ENCODE measurements at places on chromosomes 4 and X.
A peak's percentile ranks its signal among the peaks of the same experiment; 100 is the strongest.

- no peak for DNase-seq
Measured at GRCh38 chr4:105158837-105159236, 12.2 kb downstream of the TET2 start.

GRCh38 chrX:143800150-143800549 is 79.6 kb upstream of the SPANXN2 start:
- DNase-seq = no peak

DNA sequence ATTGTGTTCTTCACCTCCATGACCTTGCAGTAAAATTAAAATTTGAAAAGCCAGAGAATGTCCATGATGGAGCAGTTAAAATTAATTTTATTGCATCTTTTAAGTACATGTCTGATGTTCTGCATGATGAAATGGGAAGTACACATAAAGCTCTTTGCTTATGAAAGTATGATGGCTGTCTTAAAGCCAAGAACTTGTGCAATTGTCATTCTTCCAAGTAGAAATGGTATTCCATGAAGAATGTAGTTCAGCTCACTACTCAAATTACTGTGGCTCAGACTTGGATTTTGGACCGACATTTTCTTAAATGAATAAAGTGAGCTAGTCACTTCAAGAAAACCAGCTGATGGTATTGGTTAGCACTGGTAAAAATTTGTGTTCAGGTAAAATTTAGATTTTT is 161.7 kb upstream of the CXCL13 start:
- no peak for DNase-seq

DNA sequence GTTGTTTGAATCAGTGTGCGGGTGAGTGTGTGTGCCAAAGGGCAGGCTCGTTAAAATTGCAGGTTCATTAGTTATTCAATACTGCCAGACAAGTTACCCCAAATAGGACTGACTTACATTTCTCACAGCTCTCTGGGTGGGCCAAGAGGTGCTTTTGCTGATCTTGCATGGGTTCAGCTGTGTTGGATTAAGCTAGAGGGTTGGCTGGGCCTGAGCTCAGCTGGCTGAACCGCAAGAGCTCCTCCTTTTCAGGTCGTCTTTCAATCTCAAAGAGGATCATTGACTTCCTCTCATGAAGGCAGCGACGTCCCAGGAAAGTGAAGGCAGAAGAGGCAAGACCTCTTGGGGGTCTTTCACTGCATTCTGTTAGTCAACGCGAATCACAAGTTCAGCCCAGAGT is 343.3 kb upstream of the FRG1 start:
- DNase-seq = no peak

DNA sequence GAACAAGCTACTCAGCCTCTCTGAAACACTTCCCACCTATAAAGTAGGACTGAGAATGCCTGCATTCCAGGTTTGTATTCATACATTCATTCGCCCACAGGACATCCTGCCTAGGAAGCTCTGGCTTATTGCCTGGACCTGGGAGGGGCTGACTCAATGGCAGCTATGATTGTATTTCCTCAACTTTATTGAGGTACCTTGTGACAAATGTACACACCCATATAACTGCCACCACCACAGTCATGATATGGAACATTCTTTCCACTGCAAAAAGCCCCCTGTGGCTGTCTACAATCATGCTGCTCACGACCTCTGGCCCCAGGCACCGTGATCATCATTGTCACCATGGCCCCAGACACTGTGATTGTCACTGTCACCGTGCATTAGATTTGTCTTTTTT is 68.3 kb downstream of the ABLIM2 start:
- no peak for DNase-seq

GRCh38 chrX:67545893-67546495 is 2.2 kb downstream of the AR start:
- no peak for DNase-seq

GRCh38 chr4:109321232-109321631 is 18.8 kb upstream of the COL25A1 start:
- DNase-seq = no peak

DNA sequence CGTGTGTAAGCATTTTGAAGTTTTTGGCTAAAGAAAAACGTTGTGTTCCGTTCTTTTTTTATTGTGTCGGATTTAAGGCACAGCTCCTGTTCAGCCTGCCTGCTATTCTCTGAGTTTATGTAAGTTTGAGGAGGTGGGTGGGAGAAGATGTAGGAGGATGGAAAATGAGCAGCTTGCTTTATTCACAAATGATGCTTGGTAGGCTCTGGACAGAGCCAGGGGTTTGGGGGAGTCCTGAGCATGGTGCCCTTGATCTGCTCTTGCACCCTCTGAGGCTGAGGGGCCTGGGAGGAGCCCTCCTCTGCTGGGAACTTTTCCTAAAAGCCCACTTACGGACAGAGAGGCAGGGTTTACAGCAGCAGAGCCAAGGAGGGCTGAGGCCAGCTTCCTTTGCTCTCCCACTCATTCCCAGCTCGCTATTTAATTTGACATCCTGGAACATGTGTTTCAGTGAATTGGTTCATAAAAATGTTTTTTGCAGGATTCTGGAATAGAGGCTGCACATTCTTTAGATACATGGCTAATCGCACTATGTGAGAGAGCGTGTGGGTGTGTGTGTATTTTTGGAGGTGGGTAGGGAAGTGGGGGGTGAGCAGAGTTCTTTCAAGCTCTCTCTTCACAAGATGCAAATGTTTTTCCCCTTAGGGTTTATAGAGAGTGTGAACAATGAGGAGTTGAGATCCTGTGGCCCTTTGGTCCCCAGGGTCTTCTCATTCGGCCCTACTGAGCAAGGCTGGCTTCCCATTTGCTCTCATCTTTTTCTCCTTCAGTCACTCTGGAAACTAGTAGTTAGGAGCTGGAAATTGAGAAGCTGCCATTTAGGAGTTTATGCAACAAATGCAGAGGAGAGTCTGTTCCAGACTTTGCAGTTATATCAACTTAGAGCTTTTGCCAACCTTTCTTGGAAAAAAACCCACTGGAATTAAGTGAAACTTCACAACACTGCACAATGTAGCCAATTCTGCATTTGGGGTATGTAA is 32.1 kb downstream of the TMEM131L start:
- DNase-seq = no peak

GRCh38 chr4:8370835-8371595 is 69.5 kb downstream of the ACOX3 start:
- no peak for DNase-seq

- DNase-seq = peak; percentile 16
Measured at GRCh38 chrX:40145001-40145922, 47.5 kb upstream of the BCOR start.

DNA sequence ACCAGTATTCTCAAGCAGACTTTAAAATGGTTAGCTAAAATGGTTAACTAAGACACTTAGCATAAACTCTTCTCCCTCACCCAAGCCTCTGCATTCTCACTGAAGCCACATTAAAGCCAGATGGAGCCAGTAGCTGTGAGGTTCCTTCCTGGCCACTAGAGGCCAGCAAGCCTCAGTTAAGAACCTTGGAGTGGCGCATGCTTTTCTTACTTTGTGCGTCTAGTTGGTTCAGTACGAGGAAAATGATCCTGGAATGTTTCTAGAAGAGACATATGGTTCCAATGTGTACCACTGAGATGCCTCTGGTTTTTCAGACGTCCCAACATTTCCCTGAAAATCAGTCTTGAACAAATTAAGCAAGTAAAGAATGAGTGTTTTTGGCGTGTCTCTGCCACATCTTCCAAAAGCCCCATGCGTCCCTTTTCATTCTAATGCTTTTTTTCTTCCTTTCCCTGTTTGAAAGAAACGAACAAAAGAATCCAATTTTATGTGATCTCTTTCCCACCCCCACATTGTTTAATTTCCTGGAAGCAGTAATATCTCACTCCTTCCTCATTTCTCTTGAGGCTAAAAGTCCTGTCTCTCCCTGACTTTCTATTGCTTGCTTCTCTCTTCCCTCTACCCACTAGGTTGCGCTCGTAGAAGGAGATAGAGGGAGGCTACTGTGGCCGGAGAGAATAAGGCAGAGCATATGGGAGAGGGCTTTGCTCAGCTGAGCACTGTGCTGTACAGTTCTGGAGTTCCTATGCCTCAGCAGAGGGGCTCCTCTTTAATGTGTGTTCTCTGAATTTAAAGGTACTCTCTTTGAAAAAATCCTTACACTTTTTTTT is 82.9 kb upstream of the TAB3 start:
- no peak for DNase-seq

DNA sequence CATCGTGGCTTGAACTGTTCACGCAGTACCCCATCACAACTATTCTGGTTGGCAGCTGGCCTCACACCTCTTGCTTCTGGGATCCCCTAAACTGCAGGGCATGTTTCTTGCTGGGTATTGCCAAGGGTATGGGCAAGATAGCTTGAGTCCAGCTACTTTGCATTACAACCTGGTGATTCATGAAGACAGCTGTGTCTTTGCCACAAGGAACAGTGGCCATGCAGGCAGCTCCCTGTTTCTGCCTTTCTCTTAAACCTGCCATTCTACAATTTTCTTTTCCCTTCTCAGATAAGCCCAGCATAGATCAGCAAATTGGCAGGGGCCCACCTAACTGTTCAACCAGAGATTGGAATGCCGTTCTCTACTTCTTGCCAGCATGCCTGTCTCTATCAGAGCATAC is 42.8 kb downstream of the TENM3 start:
- no peak for DNase-seq

GRCh38 chr4:84220990-84221389 is 278.1 kb downstream of the NKX6-1 start:
- no peak for DNase-seq

- DNase-seq = no peak
Measured at GRCh38 chrX:10485326-10485725, 135.1 kb downstream of the MID1 start.

GRCh38 chr4:173333658-173334084 is 487 bp downstream of the HMGB2 start:
- no peak for DNase-seq

- peak; percentile 48 for DNase-seq
Measured at GRCh38 chr4:8276358-8277240, 7.0 kb downstream of the HTRA3 start.

GRCh38 chr4:15690020-15690809 is 8.6 kb downstream of the FAM200B start:
- DNase-seq = no peak

- no peak for DNase-seq
Measured at GRCh38 chr4:17816142-17816541, 5.4 kb downstream of the NCAPG start.

DNA sequence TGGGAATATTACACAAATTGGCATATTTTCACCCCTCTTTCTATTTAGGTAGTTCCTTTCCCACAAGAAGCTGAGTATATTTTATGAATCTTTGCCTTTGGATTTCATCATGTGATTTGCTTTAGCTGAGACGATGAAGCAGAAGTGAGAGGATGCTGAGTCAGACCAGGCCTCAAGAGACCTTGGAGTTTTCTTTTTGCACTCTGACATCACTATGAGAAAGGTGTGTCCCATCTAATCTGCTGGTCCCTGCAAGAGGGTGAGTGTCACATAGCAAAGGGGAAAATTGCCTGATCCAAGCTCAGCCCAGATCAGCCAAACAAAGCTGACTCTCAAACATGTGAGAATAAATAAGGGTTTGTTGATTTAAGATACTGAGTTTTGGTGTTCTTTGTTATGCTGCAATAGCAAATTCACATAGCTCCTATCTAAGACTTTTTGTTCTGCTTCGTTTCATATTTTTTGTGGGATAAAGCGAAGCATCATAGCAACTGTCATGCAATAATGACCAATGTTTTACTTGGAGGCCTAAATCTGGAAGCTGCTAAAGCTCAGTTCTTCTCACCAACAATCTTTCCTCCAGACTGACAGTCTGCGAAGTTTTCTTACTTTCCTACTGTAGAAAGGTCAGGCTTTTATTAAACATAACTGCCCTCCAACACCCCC is 176.9 kb downstream of the PDHA2 start:
- DNase-seq = no peak

DNA sequence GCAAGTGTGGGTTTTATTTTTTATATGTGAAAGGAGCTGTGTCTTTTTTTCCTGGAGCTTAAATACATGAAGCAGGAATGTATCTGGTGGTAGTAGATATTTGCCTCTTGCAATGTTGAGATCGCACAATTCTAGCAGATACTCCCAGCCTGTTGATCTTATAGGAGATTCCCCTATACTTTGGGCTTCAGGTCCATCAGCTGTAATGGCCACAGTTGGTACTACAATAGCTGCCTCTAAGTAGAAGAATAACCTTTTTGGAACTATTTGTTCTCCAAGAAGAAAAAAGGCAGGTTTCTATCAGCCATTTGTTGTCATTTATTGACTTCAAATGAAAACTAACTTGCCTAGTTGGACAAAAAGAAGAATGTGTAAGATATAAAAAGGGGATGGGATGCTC is 37.7 kb downstream of the LIMCH1 start:
- DNase-seq = no peak

- DNase-seq = no peak
Measured at GRCh38 chrX:103932133-103932532, 30.3 kb upstream of the TMSB15B start.

GRCh38 chr4:14383652-14384051 is 618.6 kb upstream of the CPEB2 start:
- DNase-seq = no peak

- no peak for DNase-seq
Measured at GRCh38 chr4:153113838-153114105, 90.5 kb upstream of the TRIM2 start.

- no peak for DNase-seq
Measured at GRCh38 chr4:2172161-2172560, 69.8 kb downstream of the HAUS3 start.

DNA sequence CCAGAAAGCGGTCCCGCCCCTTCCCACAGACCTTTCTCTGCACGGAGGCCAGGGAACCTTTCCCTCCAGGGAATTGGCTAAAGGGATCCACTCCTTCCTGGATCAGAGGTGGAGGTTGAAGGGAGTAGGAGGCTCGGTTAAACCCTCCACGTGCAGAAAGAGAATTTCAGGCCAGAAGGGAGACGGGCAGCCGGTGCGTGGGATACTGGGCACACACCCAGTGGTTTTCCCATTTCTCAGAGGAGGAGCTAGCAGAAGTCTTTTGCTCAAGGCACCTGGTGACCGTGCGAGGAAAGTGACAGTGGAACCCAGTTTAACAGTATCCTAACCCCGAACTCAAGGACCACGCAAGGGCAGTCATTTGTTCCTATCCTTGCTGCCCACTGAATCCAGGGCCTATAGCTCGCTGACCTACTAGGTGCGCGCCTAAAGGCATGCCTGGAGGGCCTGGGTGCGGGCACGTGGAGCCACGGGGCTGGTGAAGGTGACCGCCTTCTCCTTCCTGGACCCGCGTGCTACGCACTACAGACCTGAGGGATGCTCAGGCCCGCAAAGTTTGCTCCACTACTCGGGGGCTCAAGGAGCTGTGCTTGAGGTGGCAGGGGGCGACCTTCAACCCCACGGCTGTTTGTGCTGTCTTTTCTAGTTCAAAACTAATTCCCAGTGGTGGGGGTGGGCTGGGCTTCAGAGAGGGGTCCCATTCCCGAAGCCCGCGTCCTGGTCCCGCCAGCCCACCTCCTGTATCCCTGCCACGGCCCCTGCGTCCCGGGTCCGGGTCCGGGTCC is 587 bp upstream of the AFF2 start:
- DNase-seq = no peak

- DNase-seq = no peak
Measured at GRCh38 chr4:80075995-80076675, 3.1 kb upstream of the ANTXR2 start.

All from NCI-H1694 (cell line).